Chondrocyte (in vitro differentiated cells): ENCODE measurements at places on chromosomes 5 and 9.

DNA sequence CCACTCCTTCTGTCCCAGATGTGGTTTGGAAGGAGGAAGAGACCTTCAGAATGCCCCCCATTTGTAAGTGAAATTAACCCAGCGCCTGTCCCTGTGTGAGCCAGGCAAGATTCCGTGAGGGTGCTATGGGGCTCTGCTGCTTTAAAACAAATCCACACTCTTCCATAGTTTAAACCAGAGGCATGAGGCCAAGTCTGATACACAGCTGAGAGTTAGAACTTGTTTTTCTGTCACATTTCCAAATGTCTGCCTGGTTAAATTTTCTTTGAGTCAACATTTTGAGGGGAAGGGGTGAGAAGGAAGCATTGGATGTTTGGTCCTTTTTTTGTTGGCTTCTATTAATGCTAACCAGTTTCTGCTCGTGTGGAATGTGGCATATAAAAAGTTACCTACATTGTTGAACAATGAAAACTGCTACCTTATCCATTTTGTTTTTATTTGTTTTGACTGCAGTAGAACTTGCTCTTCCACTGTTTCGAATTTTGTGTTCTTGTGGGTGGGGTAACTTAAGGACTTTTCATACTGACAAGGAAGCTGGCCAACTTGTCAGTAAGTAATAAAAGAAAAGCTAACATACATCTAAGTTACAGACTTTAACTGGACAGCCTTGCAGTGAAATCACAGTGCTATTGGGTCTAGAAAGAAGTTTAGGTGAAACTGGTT is 12.9 kb downstream of the RGMB start:
- no peak for DNase-seq

DNA sequence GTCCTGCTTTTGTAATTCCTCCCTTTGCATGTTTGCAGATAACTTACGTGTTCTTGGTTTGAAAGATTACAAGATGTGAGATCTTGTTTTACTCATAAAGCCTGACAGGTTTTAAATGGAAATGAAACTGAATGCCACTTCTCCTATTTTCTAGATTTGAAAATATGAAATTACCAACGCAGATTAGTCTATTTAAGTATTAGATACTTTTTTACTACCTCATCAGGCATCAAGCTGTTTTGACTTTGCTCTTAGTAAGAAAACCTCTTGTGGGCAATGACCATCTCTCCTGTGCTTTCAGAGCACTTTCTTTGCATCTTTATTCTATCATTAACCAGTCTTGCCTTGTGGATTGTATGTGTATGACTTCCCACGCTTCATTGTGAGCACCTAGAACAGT is 3.5 kb downstream of the DMXL1 start:
- DNase-seq, result no peak

DNA sequence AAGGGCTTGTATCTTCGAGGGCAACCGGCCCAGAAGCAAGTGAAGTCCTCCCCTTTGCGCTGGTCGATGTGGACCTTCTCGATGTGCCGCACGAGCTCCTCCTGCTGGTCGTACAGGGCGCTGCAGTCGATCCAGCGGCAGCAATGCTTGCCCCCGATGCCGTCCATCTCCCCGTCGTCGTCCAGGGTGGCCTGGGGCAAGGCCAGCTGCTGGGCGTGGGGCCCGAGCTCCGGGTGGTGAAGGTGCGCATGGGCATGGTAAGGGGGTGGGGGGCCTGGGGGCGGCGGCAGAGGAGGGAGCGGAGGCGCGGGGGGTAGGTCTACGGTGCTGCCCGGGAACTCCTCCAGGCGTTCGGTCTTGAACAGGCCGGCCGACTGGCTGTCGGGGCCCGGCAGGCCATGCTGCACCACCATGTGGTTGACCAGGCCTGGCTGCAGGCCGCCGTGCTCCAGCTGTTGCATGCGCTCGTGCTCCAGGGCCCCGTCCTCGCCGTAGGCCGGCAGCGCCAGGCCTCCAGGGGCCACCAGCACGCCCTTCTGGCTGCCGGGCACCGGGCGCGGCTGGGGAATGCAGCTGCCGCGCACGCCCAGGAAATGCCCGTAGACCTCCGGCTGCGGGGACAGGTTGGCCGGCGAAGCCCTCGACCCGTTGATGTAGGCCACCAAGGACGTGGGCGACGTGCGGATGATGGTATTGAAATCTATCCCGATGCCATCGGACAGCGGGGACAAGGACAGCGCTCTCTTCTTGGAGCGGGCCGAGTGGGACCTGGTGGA is 181.8 kb downstream of the GLIS3 start:
- DNase-seq, result peak; percentile 75

DNA sequence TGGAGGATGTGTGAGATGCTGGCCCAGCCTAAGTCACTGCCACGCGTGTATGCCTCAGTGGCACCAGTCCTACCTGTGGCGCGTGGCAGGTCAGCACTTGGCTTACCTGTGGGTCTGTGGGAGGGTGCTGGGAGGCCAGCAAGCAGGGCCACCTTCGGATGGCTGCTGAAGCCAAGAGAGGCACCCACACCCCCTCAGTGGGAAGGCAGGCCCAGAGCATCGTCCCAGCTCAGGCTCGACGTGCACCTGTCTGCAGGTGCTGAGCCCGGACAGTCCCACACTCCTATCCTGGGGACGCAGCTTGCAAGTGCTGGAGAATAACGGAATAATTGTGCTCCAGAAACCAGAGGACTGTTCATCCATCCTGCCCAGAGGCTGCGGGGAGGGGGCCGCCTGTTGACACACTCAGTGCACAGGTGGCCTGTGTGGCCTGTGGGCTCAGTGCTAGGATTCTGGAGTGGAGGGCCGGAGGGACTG is 24.0 kb downstream of the NKD2 start:
- DNase-seq, result peak; percentile 76

- no peak for DNase-seq
Measured at GRCh38 chr9:94921656-94922055, 195.2 kb downstream of the AOPEP start.

DNA sequence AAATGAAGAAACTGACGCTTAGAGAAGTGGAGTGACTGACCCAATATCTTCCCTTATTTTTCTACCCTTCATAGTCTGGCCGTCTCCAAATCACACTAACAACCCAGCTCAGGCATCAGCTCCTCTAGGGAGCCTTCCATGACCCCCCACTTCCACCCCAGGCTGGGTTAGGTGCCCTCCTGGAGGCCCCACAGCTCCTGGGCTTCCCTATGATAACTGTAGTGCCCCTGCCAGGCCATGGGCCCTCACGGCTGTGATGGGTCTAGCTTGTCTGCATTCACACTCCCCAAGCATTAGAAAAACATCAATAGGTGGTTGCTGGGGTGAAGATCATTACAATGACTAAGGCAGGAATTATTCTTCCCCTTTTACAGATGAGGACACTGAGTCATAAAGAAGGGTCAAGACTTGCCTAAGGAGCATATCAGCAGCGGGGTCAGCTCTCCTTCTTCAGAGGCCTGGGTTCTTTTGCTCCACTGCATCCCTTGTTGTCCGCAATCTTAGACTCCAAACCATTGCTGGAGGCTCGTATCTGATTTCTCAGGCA is 7.3 kb downstream of the CORO2A start:
- peak; percentile 58 for DNase-seq
